Heart right ventricle (tissue), 16 donors: ENCODE measurements at places on chromosomes 13 and 19.
A peak's percentile ranks its signal among the peaks of the same experiment; 100 is the strongest.

DNA sequence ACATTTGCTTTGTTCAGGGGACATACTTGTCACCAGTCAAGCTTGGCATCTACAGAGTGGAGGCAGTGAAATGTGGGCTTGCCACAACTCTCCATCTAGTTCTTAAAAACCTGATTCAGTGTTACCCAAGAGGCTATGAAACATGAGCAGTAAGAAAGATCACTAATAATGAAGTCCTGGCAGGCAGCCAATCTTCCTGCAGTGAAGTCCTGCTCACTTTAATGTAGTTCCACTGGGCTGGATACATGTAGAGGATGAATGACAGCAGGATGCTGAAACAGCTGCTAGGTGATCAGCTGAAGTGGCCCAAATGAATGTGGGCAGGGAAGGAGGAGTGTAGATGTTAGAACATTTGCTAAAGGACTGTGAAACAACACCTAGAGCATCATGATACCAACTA is 1213.1 kb downstream of the OLFM4 start:
- H3K4me3 ChIP-seq: no peak overlapping the region
- H3K27me3 ChIP-seq: no peaks in the 10 kb centered on the region
- no peak for DNase-seq
- no peak overlapping the region for H3K27ac ChIP-seq
- H3K4me1 ChIP-seq: no peaks in the 10 kb centered on the region

DNA sequence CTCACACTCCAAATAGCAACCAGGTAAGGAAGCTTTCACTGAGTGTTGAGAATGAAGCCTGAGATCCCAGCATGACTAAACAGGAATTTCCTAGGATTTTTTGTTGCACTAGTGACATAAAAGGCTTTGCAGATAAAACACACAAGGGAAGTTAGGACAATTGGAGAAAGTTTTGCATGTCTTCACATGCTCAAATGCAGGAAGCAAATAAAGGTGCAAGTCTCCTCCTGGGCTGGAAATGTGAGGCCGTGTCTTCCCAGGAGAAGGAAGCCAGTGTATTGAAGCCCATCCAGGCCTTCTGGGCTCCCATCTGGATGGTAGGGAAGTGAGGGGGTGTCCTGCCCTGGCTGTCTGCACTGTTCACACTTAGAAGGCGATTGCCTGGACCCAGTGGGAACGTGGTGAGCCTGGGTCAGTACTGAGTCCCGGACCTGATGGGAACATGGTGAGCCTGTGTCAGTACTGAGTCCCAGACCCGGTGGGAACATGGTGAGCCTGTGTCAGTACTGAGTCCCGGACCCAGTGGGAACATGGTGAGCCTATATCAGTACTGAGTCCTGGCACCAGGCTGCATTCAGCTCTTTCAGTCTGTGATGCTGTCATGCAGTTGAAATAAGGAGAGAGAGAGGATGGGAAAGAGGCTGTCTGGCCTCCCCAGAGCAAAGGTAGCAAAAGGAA is 38.7 kb downstream of the SIAH3 start:
- H3K4me1 ChIP-seq: no peaks in the 10 kb centered on the region
- no peaks in the 10 kb centered on the region for H3K36me3 ChIP-seq
- DNase-seq: no peak
- H3K4me3 ChIP-seq: no peak overlapping the region

DNA sequence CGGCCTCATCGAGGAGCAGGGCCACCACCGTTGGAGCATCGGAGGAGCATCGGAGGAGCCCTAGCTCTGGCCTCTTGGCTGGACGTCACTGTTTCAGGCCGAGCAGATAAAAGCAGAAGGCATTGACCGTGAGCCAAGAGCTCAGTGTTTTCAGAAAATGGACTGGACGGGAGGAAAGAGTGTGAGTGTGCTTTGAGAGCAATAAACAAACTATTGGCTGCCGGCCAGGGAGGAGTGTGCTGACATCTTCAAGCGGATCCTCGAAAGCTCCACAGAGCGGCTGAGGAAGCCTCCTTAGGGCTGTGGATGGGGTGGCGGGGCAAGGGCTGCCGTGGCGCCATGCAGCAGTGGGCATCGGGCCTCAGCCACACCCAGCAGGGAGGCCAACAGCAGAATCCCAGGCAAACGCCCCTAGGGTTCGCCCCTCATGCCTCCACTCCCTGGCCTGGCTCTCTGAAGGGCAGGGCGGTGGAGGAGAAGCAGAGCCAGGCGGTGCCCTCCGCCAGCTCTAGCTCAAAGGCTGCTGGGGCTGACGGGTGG is 41.8 kb downstream of the IRS2 start:
- H3K4me1 ChIP-seq: peaks cover 15% of the 10 kb centered on the region
- H3K27me3 ChIP-seq: peaks cover 9% of the 10 kb centered on the region
- no peak overlapping the region for H3K4me3 ChIP-seq
- H3K36me3 ChIP-seq: no peaks in the 10 kb centered on the region
- H3K27ac ChIP-seq: no peak overlapping the region

- no peak overlapping the region for H3K4me3 ChIP-seq
- H3K27ac ChIP-seq: peak overlapping the region; percentile 81
- no peaks in the 10 kb centered on the region for H3K36me3 ChIP-seq
- DNase-seq: peak; percentile 29
- H3K27me3 ChIP-seq: no peaks in the 10 kb centered on the region
Observed at GRCh38 chr13:32969516-32969941, 46.7 kb upstream of the KL start.

DNA sequence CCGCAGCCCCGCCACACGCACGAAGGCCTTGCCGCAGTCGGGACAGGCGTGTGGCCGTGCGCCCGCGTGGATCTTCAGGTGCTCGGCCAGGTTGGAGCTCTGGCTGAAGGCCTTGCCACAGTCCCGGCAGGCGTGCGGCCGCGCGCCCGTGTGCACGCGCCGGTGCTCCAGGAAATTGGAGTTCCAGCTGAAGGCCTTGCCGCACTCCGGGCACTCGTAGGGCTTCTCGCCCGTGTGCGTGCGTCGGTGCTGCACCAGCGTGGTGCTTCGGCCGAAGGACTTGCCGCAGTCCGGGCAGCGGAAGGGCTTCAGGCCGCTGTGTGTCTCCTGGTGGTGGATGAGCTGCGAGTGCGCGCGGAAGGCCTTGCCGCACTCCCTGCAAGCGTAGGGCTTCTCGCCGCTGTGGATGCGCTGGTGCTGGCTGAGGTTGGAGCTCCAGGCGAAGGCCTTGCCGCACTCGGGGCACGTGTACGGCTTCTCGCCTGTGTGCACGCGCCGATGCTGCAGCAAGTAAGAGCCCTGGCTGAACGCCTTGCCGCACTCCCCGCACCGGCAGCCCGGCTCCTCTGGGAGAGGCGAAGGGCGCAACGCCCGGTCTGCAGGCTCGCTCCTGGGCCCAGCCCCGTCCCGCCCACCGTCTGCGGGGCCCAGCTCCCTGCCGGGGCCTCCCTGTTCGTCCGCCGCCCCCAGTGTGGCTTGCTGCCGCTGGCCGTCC is 3.6 kb upstream of the A1BG start:
- H3K27me3 ChIP-seq: peaks cover 26% of the 10 kb centered on the region
- no peak for DNase-seq
- H3K4me1 ChIP-seq: peaks cover 15% of the 10 kb centered on the region

DNA sequence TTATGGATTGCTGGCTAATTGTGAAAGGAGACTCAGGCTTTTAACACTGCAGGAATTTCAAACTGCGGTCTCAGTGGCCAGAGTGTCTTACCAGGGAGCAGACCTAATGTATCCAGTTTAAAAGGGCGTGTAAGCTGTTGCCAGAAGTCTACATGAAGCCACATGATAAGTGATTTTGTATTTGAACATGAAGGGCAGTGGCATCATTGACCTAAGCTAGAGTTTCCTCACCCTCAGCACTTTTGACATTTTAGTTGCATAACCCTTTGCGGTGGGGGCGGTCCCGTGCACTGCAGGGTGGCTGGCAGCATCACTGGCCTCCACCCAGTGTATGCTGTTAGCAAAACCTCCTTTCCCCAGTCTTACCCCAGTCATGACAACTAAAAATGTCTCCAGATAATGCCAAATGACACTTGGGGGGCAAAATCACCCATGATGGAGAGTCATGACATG is 23.7 kb upstream of the GPR18 start:
- H3K27me3 ChIP-seq: no peaks in the 10 kb centered on the region
- no peaks in the 10 kb centered on the region for H3K4me1 ChIP-seq
- no peak overlapping the region for H3K27ac ChIP-seq
- no peaks in the 10 kb centered on the region for H3K36me3 ChIP-seq
- peak; percentile 50 for DNase-seq

- no peak overlapping the region for H3K27ac ChIP-seq
- H3K36me3 ChIP-seq: no peaks in the 10 kb centered on the region
- H3K4me3 ChIP-seq: no peak overlapping the region
Observed at GRCh38 chr13:94112731-94113130, 366.8 kb downstream of the DCT start.

- no peak overlapping the region for H3K4me3 ChIP-seq
- DNase-seq: no peak
- no peaks in the 10 kb centered on the region for H3K36me3 ChIP-seq
- no peak overlapping the region for H3K27ac ChIP-seq
- H3K4me1 ChIP-seq: no peaks in the 10 kb centered on the region
- H3K27me3 ChIP-seq: no peaks in the 10 kb centered on the region
Observed at GRCh38 chr19:30966486-30966885, 382.8 kb downstream of the TSHZ3 start.

DNA sequence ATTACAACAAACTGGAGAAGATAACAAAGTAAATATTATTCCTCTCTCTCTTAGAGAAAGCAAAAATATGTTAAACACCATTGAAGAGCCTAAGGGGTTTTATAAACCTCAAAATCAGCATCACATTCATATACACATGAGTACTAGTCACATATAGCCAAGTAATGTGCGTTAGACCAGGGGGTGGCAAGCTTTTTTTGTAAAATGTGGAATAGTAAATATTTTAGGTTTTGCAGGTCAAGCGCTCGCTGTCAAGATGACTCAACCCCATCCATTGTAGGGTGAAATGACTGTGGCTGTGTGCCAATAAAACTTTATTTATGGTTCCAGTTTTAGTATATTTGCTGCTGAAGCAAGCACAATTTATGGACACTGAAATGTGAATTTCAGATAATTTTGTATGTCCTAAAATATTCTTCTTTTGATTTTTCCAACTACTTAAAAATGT is 21.7 kb downstream of the RFX2 start:
- H3K27ac ChIP-seq: peak overlapping the region; percentile 76
- peaks cover 56% of the 10 kb centered on the region for H3K4me1 ChIP-seq
- H3K36me3 ChIP-seq: no peaks in the 10 kb centered on the region
- DNase-seq: no peak

- no peak for DNase-seq
- H3K36me3 ChIP-seq: peaks cover 50% of the 10 kb centered on the region
- H3K4me1 ChIP-seq: no peaks in the 10 kb centered on the region
- no peak overlapping the region for H3K27ac ChIP-seq
- no peak overlapping the region for H3K4me3 ChIP-seq
- H3K27me3 ChIP-seq: no peaks in the 10 kb centered on the region
Observed at GRCh38 chr13:28239374-28239773, 101.0 kb downstream of the PAN3 start.

DNA sequence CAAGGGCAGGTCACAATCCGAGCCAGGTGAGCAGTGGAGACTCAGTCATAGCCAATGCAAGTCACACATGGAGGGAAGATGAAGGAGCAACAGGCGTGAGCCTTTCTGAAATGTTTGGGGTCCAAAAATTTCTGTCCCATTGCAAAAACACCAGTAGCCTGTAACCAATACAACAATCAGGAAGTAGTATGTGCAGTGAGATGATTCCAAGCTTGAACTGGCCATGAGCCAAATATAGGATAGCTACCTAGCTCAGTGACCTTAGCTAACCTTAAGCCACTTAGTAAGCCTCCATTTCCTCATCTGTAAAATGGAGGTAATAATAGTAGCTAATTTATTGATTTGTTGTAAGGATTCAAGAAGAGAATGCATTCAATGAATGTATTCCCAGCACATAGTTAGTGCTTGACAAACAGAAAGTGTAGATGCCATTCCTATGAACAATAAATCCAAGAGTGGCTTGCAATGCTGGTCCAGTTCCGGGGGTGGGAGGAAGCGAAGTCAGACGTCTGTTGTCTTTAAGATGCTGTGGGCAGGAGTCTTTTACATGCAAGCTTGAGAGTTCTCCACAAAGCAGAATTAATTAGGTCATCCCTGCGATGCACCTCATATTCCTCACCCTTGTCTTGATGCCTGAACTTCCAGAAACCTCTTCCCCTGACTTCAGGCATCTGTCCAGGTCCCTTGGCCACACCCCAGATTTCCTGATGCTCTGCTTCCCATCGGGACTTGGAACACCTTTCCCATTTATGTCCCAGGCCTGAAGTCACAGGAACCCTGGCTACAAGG is 195.7 kb upstream of the UBL3 start:
- H3K27ac ChIP-seq: no peak overlapping the region
- H3K27me3 ChIP-seq: no peaks in the 10 kb centered on the region
- no peak overlapping the region for H3K4me3 ChIP-seq
- no peaks in the 10 kb centered on the region for H3K4me1 ChIP-seq
